ENCODE measurements at places on chromosomes 11 and 22.

GRCh38 chr11:10488121-10488933 lies 33.3 kb downstream of the AMPD3 start:
- no peak for DNase-seq

DNA sequence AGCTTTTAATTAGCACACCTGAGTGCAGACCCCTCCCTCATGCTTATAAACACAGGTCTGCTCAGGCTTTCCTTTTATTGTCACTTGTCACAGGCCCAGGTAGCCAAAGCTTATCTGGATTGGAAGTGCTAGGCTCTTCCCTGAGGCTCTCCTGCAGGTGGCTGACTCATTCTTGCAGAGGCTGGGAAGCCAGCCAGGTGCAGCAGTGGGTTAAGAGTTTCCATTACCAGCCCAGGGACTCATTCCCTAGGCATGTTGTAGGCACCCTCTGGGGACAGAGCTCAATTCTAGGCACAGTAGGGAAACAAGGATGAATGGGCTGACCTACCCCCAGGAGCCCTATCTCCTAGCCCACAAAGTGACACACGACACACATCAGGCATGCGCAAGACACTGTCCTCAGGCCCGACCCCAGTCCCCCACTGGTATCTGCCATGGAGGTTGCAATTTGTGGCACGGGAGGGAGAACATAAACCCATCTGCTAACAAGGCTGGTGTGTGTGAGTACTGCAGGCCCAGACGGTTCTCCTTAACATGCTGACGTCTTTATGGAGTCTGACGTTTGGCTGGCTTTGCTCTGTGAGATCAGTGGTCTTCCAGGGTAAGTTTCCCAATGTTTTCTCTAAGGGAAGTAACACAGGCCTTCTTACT lies 94.2 kb downstream of the ABTB2 start:
- DNase-seq, result no peak

DNA sequence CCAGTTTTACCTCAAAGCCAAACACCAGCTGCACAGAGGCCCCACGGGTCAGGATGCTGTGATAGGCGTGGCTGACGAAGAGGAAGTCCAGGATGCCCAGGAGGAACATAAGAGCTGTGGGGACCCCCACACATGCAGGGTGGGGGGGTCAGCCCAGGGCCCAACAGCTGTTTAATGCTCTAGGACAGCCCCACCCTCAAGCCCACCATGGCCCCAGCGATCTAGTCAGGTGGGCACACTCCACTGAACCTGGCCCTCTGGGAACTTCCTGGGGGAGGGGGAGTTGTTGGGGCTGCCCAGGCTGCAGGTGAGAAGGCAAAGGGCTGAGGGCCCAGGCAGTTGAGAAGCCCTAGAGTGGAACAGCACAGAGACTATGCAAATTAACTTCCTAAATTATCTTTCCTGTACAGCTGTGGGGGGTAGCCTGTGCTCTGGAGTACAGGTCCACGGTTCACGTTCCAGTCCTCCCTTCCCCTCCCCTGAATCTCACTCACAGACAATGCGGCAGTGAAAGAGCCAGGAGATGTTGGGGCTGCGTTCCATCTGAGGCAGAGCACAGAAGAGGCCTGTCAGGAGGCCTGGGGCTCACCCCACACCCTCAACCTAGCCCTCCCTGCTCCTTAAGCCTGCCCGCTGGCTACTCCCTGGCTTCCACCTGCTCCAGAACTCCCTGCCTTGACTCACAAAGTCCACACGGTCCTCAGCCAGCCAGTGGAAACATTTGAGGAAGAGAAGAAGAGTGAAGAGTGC lies 1.9 kb downstream of the SYVN1 start:
- DNase-seq, result no peak

DNA sequence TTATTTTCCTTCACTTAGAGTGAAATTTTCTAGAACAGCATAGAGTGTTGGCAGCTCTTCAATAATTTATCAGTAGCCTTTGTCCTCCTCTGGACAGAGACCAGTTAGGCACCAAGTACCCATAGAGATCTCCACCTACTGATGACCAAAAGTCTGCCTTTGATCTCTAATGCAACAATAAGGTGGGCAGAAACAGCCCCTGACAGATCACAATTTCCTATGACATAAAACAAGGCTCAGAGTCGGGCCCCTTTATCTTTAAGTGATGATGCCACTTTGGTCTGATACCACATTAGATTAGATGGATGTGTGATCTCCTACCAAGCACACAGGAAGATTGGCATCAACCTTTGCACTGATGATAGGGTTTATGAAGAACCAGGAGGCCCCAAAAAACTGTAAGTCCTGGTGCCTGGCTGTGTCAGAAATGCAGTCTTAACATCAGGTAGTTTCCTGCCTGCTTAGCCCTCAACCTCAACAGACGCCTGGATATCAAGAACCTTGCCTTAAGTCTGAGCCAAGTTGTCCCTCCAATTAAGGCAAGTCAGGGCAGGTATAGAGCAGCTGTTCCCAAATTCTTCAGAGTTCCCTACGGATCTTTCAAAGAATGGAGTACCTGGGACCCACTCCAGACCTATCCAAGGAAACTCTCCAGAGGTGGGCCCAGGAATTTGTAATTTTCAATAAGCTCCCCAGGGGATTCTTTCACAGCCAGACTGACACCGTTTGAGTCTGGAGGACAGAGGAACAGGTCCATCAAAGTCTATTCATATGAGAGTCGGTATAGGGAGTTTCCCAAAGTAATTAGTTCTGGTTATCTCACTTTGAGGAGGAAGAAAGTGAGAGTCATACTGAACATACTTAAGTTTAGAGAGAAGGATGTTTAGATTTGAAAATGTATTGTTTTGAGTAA lies 30.6 kb upstream of the TMPRSS4 start:
- DNase-seq, result no peak

GRCh38 chr11:35943713-35944502 lies at the start of gene LDLRAD3:
LDLRAD3 (plus strand) TSS chr11:35944062; CDS start chr11:35944099, 37 bp downstream.
- no peak for DNase-seq

DNA sequence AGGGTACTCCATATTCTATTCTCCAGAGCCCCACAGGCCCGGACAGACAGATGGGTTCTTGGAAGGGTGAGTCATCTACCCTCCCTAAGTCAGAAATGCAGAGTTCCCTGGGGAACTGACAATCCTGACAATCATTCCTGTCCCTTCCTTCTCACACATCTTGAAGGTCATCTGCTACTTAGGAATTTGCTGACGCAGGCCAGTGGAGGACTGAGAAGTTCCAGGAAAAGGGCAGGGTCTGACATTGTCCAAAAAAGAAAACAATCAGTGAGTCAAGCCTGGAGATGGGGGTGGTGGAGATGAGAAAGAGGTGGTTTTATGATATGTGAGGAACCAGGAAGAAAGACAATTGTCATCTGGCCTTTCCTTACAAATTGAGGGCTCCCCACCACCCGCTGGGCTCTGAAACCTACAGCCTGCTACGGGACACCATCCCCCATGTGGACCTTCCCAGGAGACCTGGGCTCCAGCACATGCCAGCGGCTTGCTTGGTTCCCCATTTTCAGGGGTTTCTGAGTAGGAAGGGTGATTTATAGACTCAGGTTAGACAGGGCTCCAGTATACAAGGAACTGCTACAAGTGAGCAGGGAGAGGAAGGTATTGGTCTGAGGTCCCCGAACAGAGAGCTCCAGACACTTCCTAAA lies 12.9 kb downstream of the CD59 start:
- DNase-seq, result no peak

- no peak for DNase-seq
Measured at GRCh38 chr11:65547446-65548125, 10.6 kb downstream of the LTBP3 start.

GRCh38 chr11:126438691-126439090 lies 83.2 kb downstream of the ST3GAL4 start:
- no peak for DNase-seq

DNA sequence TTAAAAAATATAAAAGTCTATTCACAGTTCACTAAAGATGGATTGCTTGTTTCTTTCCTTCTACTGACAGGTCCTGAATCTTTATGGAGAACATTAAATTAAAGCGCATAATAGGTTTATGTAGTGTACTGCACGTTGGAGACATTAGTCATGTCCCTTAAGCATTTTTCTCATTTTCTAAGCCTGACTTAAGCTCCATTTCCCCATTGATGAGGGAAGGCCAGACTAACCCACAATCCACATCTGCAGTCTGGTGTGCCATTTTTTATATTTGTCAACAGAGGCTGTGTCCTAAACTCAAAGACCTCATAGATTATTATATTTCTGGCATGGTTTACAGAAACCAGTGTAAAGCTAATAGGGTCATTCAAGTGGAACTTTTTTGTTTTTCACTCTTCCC lies 39.9 kb downstream of the CADM1 start:
- no peak for DNase-seq

DNA sequence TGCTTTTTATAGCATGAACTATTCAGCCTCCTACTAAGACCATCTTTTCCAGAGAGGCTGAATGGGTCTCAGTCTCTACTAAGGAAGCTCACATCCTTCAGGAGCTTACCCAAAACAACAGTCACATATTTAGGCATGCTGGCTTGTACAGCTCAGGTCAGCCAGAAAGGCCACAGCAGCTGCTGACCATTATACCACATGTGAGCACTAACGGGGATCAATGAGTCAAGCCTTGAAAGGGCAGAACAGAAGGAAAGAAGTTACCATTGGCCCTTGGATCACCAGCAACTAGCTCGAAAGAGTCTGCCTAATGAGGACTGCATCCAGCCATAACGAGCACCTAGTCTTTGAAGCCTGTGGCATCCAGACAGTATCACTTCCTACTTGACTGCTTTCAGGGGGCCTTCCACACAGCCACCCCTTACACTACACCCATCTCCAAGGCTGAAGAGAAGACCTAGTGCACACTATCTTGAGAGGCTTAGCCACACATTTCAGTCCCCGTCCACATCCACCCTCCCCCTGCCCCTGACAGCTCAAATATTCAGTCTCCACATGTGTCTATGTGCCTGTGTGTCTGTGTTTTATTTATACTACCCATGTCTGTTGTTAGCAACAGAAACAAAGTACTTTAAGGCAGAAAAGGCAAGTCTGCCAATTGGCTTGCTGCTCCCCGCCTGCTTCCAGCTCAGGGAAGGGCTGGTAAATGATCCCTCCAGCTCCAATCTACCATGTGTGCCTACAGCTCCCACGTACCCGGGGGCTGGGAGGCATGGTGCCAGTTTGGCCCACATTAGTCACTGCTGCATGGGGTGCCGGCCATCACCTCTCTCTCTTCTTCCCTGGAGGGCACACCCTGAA lies 95.5 kb downstream of the RPL27A start:
- DNase-seq, result no peak

DNA sequence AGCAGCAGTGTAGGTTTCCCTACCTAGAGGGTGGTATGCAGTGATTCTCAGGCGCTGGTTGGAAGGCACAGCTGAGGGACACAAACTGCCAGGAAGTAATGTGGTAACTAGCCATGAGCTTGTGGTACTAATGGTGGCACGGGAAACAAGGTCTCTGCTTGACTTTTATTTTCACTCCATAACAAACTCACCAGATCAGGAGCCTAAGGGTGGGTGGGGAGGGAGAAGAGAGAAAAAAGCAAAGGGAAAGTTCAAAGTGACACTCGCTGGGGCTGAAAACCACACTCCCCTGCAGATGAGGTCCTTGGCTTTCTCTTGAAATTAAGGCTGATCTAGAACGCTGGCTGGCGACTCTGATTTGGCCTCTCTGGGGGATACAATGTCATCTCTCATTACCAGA lies 22.0 kb downstream of the TRAF6 start:
- no peak for DNase-seq

Measured in cortex of kidney (tissue), 1 donor.